ENCODE measurements at places on chromosomes 12 and 14. TPM values are rescaled to one million over a fixed set of nuclear protein-coding genes. Genes with fewer than 3 reads are reported as not detected.

The ATG2B gene
- 34.8 TPM for total RNA-seq

The FBXW8 gene
- total RNA-seq: 19.9 TPM

The PTGER2 gene
- total RNA-seq: 23.5 TPM

The ORAI1 gene
- 14.7 TPM for total RNA-seq

The NKX2-8 gene
- total RNA-seq: not detected

The EFS gene
- 0.59 TPM for total RNA-seq
